ENCODE measurements at places on chromosomes 6 and 20.
A peak's percentile ranks its signal among the peaks of the same experiment; 100 is the strongest.

DNA sequence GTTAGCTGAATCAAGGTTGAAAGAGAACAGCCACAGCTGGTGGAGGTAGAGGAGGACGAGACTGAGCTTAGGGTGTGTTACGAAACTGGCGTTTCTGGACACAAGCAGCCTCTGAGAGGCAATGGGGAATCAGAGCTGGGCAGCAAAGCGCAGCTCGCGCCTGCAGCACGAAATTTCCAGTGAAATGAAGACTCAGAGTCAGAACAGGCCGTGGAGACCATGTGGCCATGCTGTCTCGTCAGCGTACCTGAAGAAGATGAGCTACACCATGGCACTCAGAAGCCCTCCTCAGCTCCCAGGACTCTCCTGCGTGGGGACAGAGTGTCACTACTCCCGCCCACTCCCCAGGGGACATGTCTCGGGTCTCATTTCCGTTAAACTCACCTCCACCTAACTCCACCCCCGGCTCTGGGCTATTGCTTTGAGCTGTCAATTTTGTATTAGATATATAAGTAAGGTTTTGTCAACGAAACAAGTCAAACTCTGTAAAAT is 256.9 kb downstream of the ERMARD start:
- peaks cover 7% of the 10 kb centered on the region for H3K4me1 ChIP-seq
- no peak overlapping the region for H3K27ac ChIP-seq
- H3K27me3 ChIP-seq: peaks cover 2% of the 10 kb centered on the region
- no peak overlapping the region for H3K4me3 ChIP-seq
- no peak for DNase-seq
- peaks cover 6% of the 10 kb centered on the region for H3K36me3 ChIP-seq

GRCh38 chr20:50932691-50933280 is 1.5 kb upstream of the ADNP start:
- no peak overlapping the region for H3K4me3 ChIP-seq
- H3K36me3 ChIP-seq: peaks cover 38% of the 10 kb centered on the region
- DNase-seq: no peak
- peaks cover 20% of the 10 kb centered on the region for H3K4me1 ChIP-seq
- H3K27me3 ChIP-seq: no peaks in the 10 kb centered on the region

GRCh38 chr20:8722277-8722928 is 346.5 kb upstream of the PLCB4 start:
- peak; percentile 46 for DNase-seq
- H3K36me3 ChIP-seq: no peaks in the 10 kb centered on the region
- peaks cover 2% of the 10 kb centered on the region for H3K27me3 ChIP-seq
- H3K4me3 ChIP-seq: no peak overlapping the region

DNA sequence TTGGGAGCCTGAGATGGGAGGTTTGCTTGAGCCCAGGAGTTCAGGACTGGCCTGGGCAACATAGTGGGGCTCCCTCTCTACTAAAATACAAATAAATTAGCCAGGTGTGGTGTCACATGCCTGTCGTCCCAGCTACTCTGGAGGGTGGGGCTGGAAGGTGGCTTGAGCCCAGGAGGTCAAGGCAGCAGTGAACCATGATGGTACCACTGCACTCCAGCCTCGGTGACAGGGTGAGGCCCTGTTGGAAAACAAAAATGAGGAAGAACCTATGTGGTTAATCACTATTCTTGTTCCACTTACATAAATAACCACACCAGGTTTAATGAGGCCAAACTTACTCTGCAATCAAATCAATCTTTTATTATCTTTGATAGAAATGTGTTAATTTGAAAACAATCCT is 5.4 kb downstream of the PPDPF start:
- no peak overlapping the region for H3K27ac ChIP-seq
- no peaks in the 10 kb centered on the region for H3K27me3 ChIP-seq
- no peak for DNase-seq
- H3K4me1 ChIP-seq: peaks cover 9% of the 10 kb centered on the region

- no peaks in the 10 kb centered on the region for H3K36me3 ChIP-seq
- H3K4me1 ChIP-seq: peaks cover 11% of the 10 kb centered on the region
- H3K27ac ChIP-seq: no peak overlapping the region
- no peak for DNase-seq
- H3K27me3 ChIP-seq: no peaks in the 10 kb centered on the region
- H3K4me3 ChIP-seq: no peak overlapping the region
Measured at GRCh38 chr6:157045831-157046454, 268.8 kb downstream of the ARID1B start.

DNA sequence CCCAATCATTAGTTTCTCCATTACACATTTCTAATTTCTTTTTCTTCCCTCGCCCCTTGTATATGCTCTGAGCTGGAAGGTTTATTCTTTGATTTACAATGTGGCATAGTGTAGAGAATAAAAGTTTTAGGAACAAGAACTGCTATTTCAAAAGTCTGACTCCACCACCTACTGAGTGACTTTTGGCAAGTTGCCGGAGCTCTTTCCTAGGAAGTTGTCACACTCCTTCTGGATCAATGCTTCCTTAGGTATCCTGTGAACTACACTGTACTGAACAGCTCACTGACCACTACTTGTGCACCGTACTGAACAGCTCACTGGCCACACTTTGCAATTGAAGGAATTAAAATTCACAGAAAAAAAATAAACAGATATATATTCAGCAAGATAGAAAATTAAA is 458.2 kb downstream of the FRK start:
- no peaks in the 10 kb centered on the region for H3K4me1 ChIP-seq
- no peak overlapping the region for H3K27ac ChIP-seq
- no peaks in the 10 kb centered on the region for H3K27me3 ChIP-seq
- DNase-seq: no peak
- H3K36me3 ChIP-seq: no peaks in the 10 kb centered on the region

- no peak overlapping the region for H3K27ac ChIP-seq
- no peak for DNase-seq
- H3K27me3 ChIP-seq: no peaks in the 10 kb centered on the region
- H3K4me1 ChIP-seq: peaks cover 5% of the 10 kb centered on the region
Measured at GRCh38 chr6:155026706-155027045, 31.6 kb downstream of the TIAM2 start.

DNA sequence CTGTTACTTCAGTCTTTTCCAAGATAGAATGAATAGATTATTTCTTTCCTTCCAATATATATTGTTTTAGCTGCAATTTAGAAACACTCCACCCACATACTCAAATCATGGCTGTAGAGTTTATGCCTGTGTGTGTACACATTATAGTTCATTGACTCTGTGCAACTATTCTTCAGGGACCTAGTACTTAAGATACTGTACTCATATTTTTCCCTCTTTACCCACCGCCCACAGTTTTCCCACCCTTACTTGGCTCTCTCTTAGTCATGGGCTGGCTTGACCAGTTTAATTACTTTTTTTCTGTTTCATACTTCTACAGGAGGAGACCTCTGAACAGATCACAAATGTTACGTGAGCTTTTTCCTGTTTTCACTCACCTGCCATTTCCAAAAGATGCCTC is 30.4 kb downstream of the C6orf89 start:
- H3K4me1 ChIP-seq: peaks cover 40% of the 10 kb centered on the region
- no peak for DNase-seq
- no peaks in the 10 kb centered on the region for H3K27me3 ChIP-seq
- H3K27ac ChIP-seq: no peak overlapping the region
- peaks cover 20% of the 10 kb centered on the region for H3K36me3 ChIP-seq

GRCh38 chr6:163189609-163190008 is 224.9 kb upstream of the QKI start:
- H3K27me3 ChIP-seq: no peaks in the 10 kb centered on the region
- no peaks in the 10 kb centered on the region for H3K36me3 ChIP-seq
- H3K27ac ChIP-seq: no peak overlapping the region
- H3K4me1 ChIP-seq: no peaks in the 10 kb centered on the region
- no peak overlapping the region for H3K4me3 ChIP-seq

GRCh38 chr6:142568857-142569597 is 267.2 kb downstream of the ADGRG6 start:
- H3K27me3 ChIP-seq: no peaks in the 10 kb centered on the region
- no peak for DNase-seq
- H3K36me3 ChIP-seq: peaks cover 7% of the 10 kb centered on the region
- H3K27ac ChIP-seq: peak overlapping the region; percentile 89

DNA sequence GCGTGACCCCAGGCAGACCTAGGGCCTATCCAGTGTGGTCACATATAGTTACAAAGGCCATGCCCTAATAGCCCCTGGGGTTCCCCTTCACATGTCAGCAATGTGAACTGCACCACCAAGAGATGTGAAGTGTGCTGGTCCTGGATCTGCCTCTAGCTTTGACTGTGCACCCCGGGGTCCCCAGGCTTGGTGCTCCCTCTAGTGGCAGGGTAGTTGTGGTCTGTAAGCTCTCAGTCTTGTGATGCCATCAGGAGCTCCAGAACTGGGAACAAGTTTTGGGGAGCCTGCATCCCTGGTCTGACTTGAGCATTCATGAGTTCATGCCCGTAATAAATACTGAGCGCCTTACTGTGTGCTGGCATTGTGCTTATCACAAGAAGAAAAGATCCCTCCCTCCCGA is 143.4 kb downstream of the DHX35 start:
- no peak for DNase-seq
- H3K36me3 ChIP-seq: no peaks in the 10 kb centered on the region

GRCh38 chr6:90080876-90081481 is 186.7 kb downstream of the GJA10 start:
- H3K27ac ChIP-seq: peak overlapping the region; percentile 94
- DNase-seq: peak; percentile 94
- H3K36me3 ChIP-seq: peaks cover 37% of the 10 kb centered on the region
- H3K27me3 ChIP-seq: no peaks in the 10 kb centered on the region
- peaks cover 88% of the 10 kb centered on the region for H3K4me1 ChIP-seq
- H3K4me3 ChIP-seq: peak overlapping the region; percentile 89

DNA sequence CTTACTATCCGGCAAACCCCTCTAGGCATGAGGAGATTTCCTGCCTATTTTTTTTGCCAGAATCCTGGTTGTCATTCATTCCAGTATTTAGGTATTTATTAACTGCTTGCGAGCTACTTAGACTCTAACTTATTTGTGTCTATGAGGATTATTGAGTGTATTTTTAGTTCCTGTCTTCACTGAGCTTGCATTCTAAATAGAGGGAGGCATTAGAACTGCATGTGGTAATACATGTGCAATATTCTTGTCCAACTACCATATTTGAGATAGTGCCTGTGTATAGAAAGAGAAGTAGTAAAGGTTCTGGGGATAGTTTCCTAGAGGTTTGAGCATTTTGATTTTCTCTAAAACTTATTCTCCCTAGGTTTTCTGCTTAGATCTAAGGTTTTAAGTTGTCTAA is 308.9 kb downstream of the EYA4 start:
- peaks cover 6% of the 10 kb centered on the region for H3K27me3 ChIP-seq
- no peak overlapping the region for H3K4me3 ChIP-seq
- H3K36me3 ChIP-seq: no peaks in the 10 kb centered on the region
- H3K27ac ChIP-seq: no peak overlapping the region
- DNase-seq: no peak
- no peaks in the 10 kb centered on the region for H3K4me1 ChIP-seq

GRCh38 chr6:16476861-16477260 is 238.5 kb downstream of the GMPR start:
- no peaks in the 10 kb centered on the region for H3K27me3 ChIP-seq
- no peak overlapping the region for H3K4me3 ChIP-seq
- no peak overlapping the region for H3K27ac ChIP-seq
- no peak for DNase-seq

DNA sequence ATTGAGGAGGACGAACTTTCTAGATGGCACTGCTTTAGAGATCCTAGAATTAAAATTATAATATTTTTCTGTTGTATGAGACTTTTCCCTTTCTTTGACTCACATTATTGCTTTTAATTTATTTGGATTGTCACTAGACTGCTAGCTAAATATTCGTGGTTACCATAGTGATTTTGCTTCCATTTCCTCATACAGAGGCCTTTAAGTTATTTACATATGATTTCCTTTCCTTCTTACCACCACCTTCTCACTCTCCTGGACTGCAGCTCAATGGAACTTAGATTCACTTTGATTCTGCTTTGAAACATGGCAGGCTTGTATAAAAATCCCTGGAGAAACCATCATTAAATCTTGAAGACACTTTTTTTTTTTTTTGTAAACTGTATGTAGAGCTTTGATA is 222.9 kb downstream of the LAMA2 start:
- H3K36me3 ChIP-seq: no peaks in the 10 kb centered on the region
- no peak overlapping the region for H3K27ac ChIP-seq
- DNase-seq: no peak
- H3K27me3 ChIP-seq: peaks cover 13% of the 10 kb centered on the region

DNA sequence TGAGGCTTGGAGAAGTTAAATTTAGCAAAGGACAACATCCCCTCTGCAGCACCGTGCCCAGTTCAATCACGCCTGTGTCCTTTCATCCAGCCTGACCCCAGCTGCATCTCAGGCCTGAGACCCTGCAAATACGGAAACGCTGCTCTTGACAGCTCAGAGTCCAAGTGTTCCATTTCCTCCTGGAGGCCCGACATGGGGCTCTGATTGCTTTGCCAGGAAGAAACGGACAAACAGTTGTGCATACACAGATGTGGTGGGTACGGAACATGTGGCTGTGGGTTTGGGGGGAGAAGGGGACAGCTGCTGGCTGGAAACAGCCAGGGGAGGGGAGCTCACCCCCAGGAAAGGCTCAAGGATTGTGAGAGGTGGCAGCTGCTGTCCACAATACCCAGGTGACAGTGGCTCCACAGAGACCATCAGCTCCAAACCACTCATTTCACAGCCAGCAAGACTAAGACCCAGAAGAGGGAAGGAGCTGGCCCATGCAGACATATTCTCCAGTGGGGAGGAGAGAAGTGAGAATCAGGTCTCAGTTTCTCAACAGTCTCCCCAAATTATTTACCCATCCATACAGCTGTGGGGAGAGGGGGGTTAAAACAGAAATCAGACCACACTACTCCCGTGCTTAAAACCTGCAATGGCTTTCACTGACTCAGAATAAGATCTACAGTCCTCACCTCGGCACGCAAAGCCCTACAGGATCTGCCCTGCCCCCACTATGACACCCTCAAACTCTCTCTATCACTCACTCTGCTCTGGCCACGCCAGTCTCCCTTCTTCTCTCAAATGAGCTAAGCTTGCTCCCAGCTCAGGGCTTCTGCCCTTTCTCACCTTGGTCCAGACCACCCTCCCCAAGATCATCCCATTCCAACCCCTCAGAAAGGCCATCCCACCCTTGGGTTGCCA is 89.1 kb downstream of the PREX1 start:
- DNase-seq: peak; percentile 88
- no peaks in the 10 kb centered on the region for H3K27me3 ChIP-seq
- H3K4me1 ChIP-seq: peaks cover 32% of the 10 kb centered on the region
- H3K27ac ChIP-seq: peak overlapping the region; percentile 79

DNA sequence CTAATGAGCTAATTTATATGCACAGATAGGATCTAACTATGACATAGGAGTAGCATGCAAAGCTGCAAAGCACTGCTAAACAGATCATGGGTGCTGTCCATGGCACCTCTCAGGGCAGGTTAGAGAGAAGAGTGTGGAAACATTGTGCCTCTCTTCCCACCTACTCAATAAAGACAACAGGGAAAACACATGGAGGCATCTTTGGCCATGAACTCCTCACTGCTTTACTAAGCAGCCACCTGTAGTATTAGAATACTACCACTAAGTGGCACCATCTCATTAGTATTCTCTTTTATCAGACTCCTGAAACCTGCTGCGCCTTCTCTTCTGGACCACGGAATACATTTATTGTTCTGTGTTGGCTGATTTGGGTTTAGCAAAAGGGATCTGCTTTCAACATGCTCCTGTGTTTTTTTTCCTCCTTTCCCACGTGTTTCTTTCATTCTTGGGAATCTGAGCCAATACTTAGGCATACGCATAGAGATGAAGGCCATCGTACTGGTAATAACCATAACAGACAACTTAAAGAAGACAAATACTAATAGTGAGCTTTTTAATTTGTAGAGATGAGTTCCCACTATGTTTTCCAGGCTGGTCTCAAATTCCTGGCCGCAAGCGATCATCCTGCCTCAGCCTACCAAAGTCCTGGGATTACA is 9.4 kb upstream of the HDDC2 start:
- no peak overlapping the region for H3K27ac ChIP-seq
- H3K36me3 ChIP-seq: no peaks in the 10 kb centered on the region
- H3K27me3 ChIP-seq: peaks cover 2% of the 10 kb centered on the region
